ENCODE measurements at places on chromosomes 13 and 19.

- no peak for DNase-seq
Observed at GRCh38 chr19:57262044-57262443, 18.2 kb upstream of the ZNF460 start.

DNA sequence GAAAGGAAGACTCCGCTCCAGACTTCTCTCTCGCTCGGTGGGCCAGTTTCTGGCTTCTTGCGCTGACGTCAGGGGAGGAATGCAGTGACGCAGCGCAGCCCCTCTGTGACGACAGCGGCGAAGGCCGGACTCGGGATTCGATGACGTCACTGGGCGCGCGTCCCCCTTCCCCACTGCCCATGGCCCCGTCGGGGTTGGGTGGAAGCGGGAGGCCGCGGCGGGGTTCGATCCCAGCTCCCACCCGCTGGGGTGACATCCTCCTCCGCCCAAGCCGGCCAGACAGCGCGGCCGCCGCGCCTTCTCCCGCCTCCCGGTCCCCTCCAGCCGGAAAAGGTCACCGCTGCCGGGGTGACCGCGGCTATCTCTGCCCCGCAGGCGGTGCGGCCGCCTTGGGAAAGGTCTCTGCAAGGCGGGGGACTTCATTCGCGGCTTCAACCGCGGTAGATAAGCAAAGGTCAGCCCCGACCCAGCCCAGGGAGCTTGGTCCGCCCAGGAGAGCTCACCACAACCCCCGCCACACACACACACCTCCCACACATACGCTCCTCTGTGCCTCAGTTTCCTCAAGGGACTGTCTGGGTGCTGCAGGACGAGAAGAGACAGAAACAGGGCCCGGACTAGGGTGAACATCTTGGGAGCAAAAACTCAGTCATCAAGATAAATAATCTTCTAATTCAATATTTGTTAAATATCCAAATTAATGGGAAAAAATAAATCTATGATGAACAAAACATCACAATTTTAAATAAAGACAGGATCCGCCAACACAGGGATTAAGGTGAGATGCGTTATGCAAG, 844 bp upstream of the RFX1 start:
- no peak for DNase-seq

- no peak for DNase-seq
Observed at GRCh38 chr13:110443622-110444225, 117.8 kb downstream of the RAB20 start.

- no peak for DNase-seq
Observed at GRCh38 chr13:51221674-51222036, 543 bp upstream of the FAM124A start.

DNA sequence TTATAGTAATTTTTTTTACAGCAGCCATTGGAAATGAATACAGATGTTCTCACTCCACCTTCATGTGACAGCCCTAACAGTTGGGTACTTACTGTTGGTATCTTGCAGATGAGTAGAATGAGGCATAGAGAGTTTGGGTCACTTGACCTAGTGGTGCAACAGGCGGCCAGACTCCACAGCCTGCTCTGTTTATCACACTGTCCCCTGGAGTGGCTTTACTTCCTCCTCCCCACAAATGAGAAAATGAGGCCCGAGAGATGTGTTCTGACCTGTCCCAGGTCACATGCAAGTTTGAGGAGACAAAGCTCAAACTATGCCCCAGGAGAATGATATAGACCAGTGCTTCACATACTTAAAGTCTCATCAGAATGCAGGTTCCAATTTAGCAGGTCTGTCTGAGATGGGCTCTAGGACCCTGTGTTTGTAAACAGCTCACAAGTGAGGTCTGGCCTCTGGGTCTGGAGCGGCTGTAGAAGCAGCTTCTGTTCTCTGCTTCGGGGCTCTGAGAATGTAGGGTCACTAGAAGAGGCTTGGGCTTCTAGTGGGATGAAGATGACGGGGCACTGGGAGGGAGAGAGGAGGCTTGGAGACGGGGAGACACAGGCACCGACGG, 37.4 kb upstream of the RCBTB2 start:
- no peak for DNase-seq

DNA sequence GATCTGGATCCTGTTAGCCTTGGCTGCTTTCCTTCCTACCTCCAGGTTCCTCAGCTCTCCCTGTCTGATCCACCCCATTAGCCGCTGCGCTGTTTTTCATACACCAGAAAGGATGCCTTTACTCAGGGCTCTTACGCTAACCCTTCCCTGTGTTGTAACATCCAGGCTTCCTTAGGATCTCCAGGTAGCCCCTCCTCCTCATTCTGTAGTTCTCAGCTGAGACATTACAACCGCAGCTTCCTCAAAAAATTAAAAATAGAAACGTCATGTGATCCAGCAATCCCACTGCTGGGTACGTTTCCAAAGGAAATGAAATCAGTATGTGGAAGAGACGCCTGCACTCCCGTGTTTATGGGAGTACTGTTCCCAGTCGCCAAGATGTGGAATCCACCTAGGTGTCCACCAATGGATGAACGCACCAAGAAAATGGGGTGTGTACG, 18.4 kb upstream of the MYADM start:
- peak; percentile 92 for DNase-seq

DNA sequence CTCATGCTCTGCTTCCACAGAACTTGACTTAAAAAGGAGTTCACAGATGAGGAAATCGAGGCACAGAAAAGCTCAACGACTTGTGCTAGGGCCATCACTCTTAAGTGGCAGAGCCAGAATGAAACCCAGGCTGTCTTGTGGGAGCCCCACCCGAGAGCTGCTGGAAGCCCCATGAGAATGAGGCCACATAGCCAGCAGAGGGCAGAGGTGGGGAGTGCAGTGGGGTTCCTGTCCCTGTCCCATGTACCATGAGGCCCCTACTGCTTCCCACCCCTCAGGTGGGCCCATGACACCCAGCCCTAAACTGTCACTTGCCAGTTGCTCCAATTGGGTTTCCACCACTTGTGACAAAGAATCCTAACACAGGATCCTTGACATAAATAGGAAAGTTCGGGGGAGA, 175.9 kb downstream of the IRS2 start:
- no peak for DNase-seq

GRCh38 chr13:29975283-29975682, 124.9 kb upstream of the UBL3 start:
- DNase-seq: no peak

DNA sequence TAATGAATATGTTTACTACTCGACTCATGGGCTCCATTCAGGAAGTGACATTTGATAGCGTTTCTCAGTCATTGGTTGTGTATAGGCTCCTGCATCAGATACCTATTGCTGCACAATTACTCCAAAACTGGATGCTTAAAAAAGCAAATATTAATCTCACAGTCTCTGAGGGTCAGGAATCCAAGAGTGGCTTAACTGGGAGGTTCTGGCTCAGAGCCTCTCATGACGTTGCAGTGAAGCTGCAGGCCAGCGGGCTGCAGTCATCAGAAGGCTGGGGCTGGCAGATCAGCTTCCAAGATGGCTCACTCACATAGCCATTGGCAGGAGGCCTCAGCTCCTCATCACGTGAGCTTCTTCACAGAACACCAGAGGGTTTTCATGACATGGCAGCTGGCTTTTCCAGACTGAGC, 525.1 kb upstream of the NBEA start:
- peak; percentile 61 for DNase-seq

DNA sequence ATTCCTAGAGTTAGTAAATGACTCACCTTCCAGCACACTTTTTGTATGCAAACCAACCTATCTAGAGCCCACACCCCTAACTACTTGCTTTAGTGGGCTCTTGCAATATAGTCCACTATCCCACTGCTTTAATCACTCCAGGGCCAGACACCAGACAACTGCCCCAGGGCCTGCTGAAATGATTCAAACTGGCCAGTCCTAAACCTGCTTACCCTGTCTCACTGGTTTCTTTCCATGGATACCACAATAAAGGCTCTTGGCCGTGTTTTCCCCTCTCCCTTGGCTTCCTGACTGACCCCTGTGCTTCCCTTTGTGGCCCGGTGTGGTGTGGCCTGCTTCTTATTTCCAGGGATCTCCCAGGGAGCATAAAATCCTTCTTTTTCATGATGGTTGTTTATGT, 14.6 kb downstream of the HS6ST3 start:
- no peak for DNase-seq

GRCh38 chr13:29594303-29594709, 1.2 kb downstream of the SLC7A1 start:
- DNase-seq: peak; percentile 83

Data from fibroblast of skin of right biceps (primary cell).